Smooth muscle cell of the brain vasculature (primary cell): ENCODE measurements at places on chromosomes 2 and 18.

GRCh38 chr2:185484602-185485001 lies 254.0 kb upstream of the FSIP2 start:
- no peak for DNase-seq

- no peak for DNase-seq
These were observed 648.0 kb downstream of the CCDC85A start for GRCh38 chr2:56831780-56832179.

- no peak for DNase-seq
These were observed 351.1 kb downstream of the RND3 start for GRCh38 chr2:150136401-150136800.

DNA sequence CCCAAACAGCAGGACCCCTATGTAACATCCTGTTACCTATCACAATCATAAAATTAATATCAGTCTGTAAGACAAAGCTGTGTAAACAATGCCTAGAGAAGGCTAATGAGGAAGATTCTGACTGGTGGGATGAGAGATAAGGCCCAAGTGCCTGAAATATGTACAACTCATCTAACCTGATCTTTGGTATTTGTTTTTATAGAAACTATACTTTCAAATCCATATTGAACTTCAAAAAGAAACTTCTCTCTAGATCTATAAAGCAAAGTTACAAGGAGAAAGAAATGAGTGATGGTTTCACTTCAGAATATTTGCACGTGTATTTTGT lies 36.1 kb upstream of the ITGA4 start:
- DNase-seq, result no peak

- no peak for DNase-seq
These were observed 39.8 kb downstream of the HRH4 start for GRCh38 chr18:24500217-24500616.

DNA sequence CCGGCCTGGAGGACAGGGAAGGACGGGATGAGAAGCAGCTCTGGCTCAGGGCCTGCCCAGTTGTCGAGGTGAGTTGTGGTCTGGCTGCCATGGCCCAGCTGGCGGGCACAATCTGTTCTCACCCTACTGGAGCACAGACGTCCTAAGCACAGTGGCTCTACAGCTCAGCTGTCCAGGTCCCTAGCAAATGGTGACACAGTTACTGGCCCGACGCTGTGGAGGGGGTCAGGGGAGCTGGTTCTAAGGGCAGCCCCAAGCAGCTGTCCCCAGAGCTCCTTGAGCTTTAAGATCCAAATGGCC lies 32.9 kb downstream of the KCNK3 start:
- no peak for DNase-seq

GRCh38 chr2:114762986-114763385 lies 320.5 kb downstream of the DPP10 start:
- DNase-seq, result no peak

DNA sequence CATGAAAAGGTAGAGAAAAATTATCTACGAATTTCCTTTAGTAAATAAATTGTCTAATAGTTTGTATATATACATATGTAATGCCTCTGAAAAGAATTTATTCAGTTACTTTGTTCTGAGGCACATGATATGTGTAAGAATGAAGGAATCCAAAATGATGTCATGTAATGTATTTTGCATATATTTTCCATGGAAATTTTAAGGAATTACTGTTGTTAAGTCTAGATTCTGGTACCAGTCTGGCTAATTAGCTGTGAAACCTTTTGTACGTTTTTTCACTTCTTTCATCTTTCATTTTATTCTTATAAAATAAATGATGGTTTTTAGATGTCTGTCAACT lies 12.3 kb downstream of the YIPF4 start:
- DNase-seq, result no peak
